Mucosa of descending colon (tissue), 3 donors: ENCODE measurements at places on chromosomes 11 and 22. TPM values are rescaled to one million over a fixed set of nuclear protein-coding genes. Genes with fewer than 3 reads are reported as not detected.

Gene PICALM
- total RNA-seq: 163 TPM

Gene ESRRA
- total RNA-seq: 183 TPM

Gene TSPAN32
- total RNA-seq: 1.2 TPM

Gene PIWIL4
- total RNA-seq: 11.5 TPM

Gene OR51B5
- total RNA-seq: not detected

Gene TNNI2
- total RNA-seq: not detected

Gene APOA1
- not detected for total RNA-seq

Gene MEI1
- total RNA-seq: 6.4 TPM
